Suprapubic skin (tissue), 4 donors: ENCODE measurements at places on chromosomes 6 and 20.
A peak's percentile ranks its signal among the peaks of the same experiment; 100 is the strongest.

GRCh38 chr6:142885182-142885867, 59.7 kb downstream of the HIVEP2 start:
- peak overlapping the region; percentile 32 for H3K4me3 ChIP-seq
- H3K36me3 ChIP-seq = no peaks in the 10 kb centered on the region
- H3K27me3 ChIP-seq = no peaks in the 10 kb centered on the region
- no peak for DNase-seq

GRCh38 chr20:36307412-36308325, 1.5 kb downstream of the DLGAP4 start:
- H3K4me1 ChIP-seq = peaks cover 17% of the 10 kb centered on the region
- no peak for DNase-seq
- H3K27me3 ChIP-seq = peaks cover 97% of the 10 kb centered on the region
- no peak overlapping the region for H3K27ac ChIP-seq

- H3K4me3 ChIP-seq = no peak overlapping the region
- peaks cover 6% of the 10 kb centered on the region for H3K36me3 ChIP-seq
These were observed 10.2 kb downstream of the UBE3D start for GRCh38 chr6:83055366-83055964.

- H3K27ac ChIP-seq = no peak overlapping the region
- peaks cover 43% of the 10 kb centered on the region for H3K36me3 ChIP-seq
- no peak overlapping the region for H3K4me3 ChIP-seq
- no peak for DNase-seq
- H3K4me1 ChIP-seq = no peaks in the 10 kb centered on the region
- no peaks in the 10 kb centered on the region for H3K27me3 ChIP-seq
These were observed 33.8 kb downstream of the TBC1D7 start for GRCh38 chr6:13294499-13295069.

GRCh38 chr20:46150943-46151342, 32.8 kb downstream of the CD40 start:
- no peaks in the 10 kb centered on the region for H3K4me1 ChIP-seq
- no peak for DNase-seq
- no peak overlapping the region for H3K27ac ChIP-seq
- H3K36me3 ChIP-seq = no peaks in the 10 kb centered on the region

- no peak for DNase-seq
- no peaks in the 10 kb centered on the region for H3K36me3 ChIP-seq
- H3K4me1 ChIP-seq = no peaks in the 10 kb centered on the region
- no peaks in the 10 kb centered on the region for H3K27me3 ChIP-seq
- H3K4me3 ChIP-seq = no peak overlapping the region
These were observed 51.1 kb downstream of the ENPP1 start for GRCh38 chr6:131858765-131859415.

GRCh38 chr6:33996120-33996475, 149.8 kb downstream of the GRM4 start:
- H3K27me3 ChIP-seq = peaks cover 8% of the 10 kb centered on the region
- no peak overlapping the region for H3K27ac ChIP-seq
- peak; percentile 76 for DNase-seq
- H3K4me1 ChIP-seq = peaks cover 8% of the 10 kb centered on the region

DNA sequence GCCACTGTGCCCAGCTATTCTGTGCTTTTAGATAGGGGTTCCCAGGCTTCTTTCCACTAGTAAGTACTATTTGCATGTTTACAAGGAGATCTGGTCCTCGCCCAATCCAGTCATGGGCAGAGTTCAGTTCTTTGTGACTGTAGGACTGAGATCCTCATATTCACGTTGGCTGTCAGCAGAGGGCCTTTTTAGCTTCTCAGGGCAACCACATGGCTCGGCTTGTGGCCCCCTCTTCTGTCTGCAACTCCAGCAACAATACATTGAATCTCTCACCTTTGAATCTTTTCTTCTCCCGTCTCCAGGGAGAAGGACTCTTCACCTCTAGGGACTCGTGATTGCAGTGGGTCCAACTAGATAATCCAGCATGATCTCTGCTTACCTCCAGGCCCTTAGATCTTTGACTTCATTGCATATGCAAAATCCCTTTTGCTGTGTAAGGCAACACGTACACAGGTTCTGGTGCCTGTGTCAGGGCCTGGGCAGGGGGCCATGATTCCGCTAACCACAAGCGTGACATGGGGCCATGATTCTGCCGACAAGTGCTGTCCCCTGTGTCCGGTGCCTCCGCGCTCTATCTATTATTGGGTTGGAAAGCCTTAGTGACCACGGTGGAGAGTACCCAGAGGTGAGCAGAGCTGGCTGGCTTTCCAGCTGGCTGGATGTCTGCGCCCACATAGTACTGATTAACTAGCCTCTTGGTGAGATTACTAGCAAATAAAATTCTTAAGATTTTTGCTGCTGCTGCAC, 5.1 kb downstream of the CCR6 start:
- H3K4me1 ChIP-seq = no peaks in the 10 kb centered on the region
- no peaks in the 10 kb centered on the region for H3K36me3 ChIP-seq
- DNase-seq = no peak
- H3K4me3 ChIP-seq = no peak overlapping the region

- H3K4me1 ChIP-seq = peaks cover 23% of the 10 kb centered on the region
- H3K36me3 ChIP-seq = no peaks in the 10 kb centered on the region
- H3K27ac ChIP-seq = no peak overlapping the region
- H3K4me3 ChIP-seq = peak overlapping the region; percentile 22
- peaks cover 86% of the 10 kb centered on the region for H3K27me3 ChIP-seq
These were observed 262.2 kb downstream of the TAF4 start for GRCh38 chr20:61803416-61803914.

- no peaks in the 10 kb centered on the region for H3K4me1 ChIP-seq
- H3K27me3 ChIP-seq = no peaks in the 10 kb centered on the region
- no peaks in the 10 kb centered on the region for H3K36me3 ChIP-seq
- DNase-seq = no peak
- H3K4me3 ChIP-seq = no peak overlapping the region
- no peak overlapping the region for H3K27ac ChIP-seq
These were observed 14.2 kb upstream of the TBC1D7 start for GRCh38 chr6:13342414-13343019.

DNA sequence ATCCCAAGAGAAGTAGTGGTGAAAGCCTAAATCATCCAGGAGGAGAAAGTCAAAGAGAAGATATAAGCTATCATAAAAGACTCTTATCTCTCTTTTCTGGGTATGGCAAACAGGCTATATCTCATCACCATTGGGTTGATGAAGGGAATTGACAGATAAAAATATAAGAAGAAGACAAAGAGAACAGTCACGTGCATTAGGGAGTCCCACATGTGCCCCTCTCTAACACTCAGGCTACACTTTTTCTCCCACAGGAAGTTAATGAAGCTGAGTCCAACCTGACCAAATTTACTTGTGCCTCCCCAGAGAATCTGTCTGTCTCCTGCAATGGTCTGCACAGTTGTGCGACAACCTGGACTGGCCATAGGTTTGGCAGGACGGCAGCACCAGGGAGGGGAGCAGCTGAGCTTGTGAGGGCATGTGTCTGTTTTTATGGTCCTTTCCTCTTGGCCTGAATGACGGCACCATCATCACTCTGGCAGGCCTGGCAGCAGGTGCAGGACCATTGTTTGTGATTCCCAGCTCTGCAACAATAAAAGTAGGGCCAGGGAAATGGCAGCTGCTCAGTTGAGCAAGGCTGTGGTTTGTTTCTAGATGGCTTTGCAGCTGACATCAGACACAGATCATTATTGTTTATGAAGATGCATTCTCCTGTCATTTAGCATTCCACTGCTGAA, 144.5 kb upstream of the MCHR2 start:
- no peaks in the 10 kb centered on the region for H3K27me3 ChIP-seq
- no peak overlapping the region for H3K4me3 ChIP-seq
- H3K36me3 ChIP-seq = no peaks in the 10 kb centered on the region
